AML-193 (cell line): ENCODE measurements at places on chromosomes 3 and 15.
A peak's percentile ranks its signal among the peaks of the same experiment; 100 is the strongest.

DNA sequence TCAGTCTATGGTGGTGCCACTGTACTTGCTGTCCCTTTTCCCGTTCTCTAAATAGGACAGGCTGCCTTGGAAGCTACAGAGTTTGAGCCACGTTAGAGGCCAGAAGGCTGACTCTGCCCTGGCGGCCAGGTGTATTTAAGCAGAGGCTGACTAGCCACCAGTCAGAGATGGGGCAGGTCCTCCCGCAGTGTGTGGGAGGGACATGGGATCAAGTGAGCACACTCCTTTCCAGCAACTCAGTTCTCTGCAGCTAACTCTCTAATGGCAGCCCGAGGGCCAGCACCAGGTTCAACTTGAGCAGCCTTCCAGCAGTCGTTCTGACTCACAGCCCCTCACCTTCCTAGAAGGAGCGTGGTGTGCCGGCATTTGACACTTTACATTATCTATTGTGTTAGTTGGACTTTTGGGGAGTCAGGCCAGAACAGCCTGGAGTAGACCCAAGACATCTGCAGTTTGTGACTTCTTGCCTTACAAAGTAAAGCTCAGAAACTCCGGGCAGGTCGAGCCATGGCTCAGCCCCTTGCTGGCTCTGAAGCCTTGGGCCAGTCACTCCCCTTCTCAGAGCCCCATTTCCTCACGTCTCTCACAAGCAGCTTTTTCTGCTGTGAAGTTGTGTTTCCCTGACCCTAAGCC is 46.7 kb upstream of the MYZAP start:
- DNase-seq: no peak

DNA sequence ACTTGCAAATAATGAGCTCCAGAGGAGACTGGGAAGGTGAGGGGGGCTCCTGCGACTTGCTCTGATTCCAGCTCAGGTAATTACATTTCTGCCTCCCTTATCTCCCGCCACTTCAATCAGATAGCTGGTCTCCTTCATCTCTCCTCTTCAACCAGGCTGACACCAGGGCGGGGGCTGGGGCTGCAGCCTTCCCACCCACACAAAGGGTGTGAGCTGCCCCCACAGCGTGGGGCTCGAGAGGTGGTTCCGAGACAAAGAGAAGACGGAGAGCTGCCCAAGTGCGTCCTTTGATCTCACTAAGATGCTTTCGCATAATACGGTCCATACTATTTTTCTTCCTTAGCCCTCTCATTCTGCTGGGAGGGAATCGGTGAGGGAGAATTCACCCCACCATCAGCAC is 139.7 kb downstream of the NSMCE3 start:
- no peak for DNase-seq

DNA sequence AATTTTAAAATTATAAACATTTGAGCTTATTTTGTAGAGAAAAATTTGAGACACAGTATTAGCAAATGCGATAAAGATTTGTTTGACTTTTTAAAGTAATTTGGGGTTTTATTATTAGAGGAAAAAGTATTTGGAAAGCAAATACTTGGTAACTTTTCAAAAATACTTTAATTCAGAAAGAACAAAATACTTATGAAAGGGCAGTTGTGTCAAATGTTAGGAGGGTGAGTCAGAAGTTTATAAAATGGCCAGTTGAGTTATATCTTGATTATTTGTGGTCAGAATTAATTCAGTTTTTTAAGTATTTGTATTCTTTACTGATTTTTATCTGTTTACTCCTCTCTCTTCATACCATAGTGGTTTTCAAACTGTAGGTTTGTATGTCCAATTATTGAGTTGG is 12.1 kb downstream of the LACTB start:
- no peak for DNase-seq

DNA sequence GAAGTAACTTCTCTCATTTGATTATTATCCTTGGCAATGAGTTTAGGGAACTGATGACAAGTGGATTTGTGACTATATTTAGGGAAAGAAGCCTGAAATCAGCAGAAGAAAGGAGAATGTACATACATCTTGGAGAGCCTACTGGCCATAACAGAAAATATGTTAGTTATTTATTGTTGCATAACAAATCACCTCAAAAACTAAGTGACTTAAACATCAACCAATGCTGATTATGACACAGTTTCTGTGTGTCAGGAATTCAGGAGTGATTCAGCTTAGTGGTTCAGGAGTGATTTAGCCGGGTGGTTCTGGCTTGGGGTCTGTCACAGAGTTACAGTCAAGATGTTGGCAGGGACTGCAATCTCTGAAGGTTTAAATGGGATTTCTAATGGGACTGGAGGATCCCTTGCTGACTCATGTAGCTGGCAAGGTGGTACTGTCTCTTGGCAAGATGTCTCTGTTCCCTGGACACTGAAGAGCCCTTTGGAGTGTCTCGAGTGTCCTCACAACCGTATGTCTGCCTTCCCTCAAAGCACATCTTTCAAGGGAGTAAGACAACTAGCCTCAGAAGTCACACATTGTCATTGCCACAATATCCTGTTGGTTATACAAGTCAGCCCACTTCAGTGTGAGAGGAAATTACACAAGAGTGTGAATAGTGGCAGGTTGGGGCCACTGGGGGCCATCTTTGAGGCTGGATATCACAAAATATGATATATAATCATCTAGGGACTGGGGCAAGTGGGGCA is 248.9 kb downstream of the SV2B start:
- DNase-seq: peak; percentile 87

- no peak for DNase-seq
These were observed 49.9 kb upstream of the LMCD1 start for GRCh38 chr3:8451696-8452095.

DNA sequence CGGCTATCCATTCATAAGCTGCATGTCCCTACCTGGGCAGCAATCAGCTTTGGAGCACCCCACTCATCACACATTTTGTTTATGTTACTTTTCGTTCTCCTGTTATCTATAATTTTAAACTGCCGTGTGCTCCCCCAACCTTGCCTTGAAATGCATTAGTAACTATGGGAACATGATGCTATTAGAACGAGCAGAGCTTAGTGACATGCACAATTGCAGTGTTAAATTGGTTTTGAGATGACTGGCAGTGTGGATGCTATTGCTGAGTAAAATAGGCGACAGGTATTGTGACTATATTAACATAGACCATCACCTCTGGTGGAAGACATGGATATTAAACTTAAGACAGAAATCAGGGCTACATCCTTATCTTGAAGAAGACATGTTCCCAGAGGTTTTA is 191.6 kb downstream of the KCNAB1 start:
- DNase-seq: no peak

- peak; percentile 67 for DNase-seq
These were observed 13.1 kb upstream of the SCN5A start for GRCh38 chr3:38662544-38662943.

DNA sequence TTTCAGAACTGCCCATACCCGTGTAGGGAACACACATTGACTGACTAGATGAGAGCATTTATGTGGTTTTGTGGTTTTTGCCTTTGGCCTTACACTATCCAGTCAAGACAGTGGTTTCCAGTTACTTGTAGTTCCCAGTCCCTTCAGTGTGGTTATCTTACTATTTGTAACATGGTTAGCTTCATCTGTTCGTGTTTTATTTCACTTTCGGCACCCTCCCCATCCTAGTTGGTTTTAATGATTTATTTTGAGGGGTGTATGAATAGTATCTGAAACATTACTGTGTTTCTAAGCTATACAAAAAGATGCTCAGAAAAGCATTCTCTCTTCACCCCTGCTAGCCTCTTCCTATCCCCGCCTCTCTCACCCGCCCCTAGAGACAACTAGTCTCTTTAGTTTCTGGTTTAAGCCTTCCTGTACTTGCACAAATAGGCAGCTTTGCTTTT is 14.1 kb downstream of the LYSMD4 start:
- peak; percentile 6 for DNase-seq
